ENCODE measurements at places on chromosomes 13 and 19. TPM values are rescaled to one million over a fixed set of nuclear protein-coding genes. Genes with fewer than 3 reads are reported as not detected.

Gene USHBP1
- not detected for total RNA-seq

DNA sequence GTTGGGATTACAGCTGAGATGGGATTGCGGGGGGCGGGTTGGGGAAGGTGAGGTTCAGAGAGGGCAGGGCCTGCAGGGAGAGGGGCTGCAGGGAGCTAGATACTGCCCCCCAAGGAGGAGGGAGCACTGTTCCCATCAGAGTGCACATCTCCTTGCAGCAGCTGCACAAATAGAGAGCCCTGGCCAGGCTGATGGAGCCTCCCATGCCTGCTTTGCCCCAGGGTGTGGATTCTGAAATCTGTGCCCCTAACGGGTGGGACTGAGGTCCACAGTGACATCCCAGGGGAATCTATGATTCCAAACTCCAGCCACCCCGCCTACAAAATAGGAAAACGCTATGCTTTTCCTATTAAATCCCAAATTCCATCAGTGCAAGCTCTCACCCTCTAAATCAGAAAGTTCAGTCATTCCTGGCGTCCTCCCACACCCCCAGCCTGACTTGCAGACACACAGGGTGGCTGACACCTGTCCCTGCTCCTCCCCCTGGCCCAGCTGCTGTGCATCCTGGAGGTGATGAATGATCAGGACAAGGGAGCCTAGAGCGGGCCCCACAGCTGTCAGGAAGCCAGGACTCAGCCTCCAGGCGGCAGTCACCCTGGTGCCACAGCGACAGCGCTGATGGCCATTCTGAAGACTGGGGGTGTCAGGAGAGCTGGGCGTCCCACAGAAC is 6.3 kb upstream of the CEACAM21 start:
- no peak for DNase-seq

Gene GARIN5A
- total RNA-seq, result 0.26 TPM

DNA sequence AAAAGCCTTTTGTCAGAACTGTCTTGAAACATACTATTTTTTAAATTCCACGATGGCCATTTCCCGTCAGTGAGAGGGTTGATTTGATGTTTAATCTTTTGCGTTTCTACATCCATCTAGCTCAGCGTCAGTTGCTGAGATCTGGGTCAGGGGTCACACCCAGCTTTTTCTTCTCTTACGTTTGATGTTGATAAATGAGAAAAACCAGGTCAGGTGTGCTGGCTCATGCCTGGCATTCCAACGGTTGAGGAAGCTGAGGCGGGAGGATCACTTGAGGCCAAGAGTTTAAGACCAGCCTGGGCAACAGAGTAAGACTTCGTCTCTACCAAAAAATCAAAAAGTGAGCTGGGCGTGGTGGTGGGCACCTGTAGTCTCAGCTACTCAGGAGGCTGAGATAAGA is 168.9 kb downstream of the PTPRS start:
- no peak for DNase-seq

DNA sequence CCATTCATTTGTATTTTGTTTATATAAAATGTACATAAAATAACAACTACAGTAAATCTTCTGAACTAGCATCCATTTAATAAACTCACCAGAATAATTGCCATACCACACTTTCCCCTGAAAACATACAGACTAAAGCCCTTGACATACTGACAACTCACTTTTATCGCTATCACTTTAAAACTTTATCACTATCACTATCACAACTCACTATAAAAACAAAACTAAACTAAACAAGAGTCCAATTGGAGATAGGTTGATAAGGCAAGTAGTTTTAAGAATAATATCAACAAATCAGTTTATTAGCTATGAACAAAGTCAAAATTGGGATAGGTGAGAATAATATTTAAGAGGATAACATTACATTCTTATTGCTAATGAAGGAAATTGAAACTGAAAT is 108.9 kb downstream of the SLITRK6 start:
- no peak for DNase-seq

DNA sequence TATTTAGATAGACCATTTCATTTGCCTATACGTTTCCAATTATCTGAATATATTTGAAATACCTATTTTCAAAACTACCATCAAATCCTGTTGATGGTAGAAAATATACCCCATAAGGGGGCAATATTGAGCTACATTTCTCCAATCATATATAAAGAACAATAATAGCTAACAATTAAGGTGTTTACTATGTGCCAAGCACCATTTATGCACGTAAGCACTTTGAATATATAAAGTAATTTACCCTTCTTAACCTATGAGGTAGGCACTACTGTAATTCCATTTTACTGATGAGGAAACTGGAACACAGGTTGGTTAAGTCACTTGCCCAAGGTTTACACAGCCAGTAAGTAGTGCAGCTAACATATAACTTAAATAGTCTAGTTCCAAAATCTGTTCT is 79.2 kb downstream of the UBL3 start:
- DNase-seq, result peak; percentile 11

- no peak for DNase-seq
Measured at GRCh38 chr19:48419158-48419920, 25.9 kb downstream of the GRIN2D start.
